Thymus (tissue), 14 donors: ENCODE measurements at places on chromosomes 11 and 22. TPM values are rescaled to one million over a fixed set of nuclear protein-coding genes. Genes with fewer than 3 reads are reported as not detected.

The LGR4 gene
- total RNA-seq: 8.2 TPM

The C11orf86 gene
- total RNA-seq: not detected

The OR4A16 gene
- total RNA-seq: not detected

The SLC5A4 gene
- total RNA-seq: 0.09 TPM

The CCND1 gene
- total RNA-seq: 33.3 TPM

The CARNS1 gene
- 0.57 TPM for total RNA-seq

The HOATZ gene
- total RNA-seq: 0.19 TPM

The SRSF8 gene
- 12.5 TPM for total RNA-seq

The NXPE4 gene
- not detected for total RNA-seq

The KIF18A gene
- total RNA-seq: 14.0 TPM

The CAT gene
- 92.4 TPM for total RNA-seq

The TMEM191C gene
- 1.2 TPM for total RNA-seq
